ENCODE measurements at places on chromosomes 12 and 14.

DNA sequence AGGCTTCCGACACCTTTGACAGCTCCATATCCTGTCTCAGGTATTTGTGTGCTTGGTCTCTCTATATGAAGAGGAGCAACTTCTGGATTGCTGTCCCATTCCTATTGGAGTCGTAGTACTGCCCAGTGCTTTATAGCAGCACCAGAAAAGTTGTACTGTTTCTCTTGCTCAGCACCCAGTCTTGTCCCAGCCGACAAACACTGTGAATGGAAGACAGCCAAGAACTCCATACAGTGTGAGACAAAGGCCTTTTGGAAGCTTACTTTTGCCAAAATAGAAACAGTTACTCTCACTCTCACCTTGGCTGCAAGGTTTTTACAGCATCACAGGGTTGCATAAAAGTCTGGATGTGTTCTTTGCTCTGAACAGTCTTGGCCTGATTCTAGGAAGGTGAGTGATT lies 105.3 kb downstream of the TGFB3 start:
- DNase-seq, result peak; percentile 7

- no peak for DNase-seq
Observed at GRCh38 chr14:76867516-76868453, 41.6 kb downstream of the LRRC74A start.

GRCh38 chr12:97203408-97203807 lies 259.2 kb upstream of the RMST start:
- no peak for DNase-seq

- DNase-seq, result no peak
Observed at GRCh38 chr14:75164809-75165208, 11.6 kb downstream of the TMED10 start.

Data from C1 segment of cervical spinal cord (tissue), 14 donors.